ENCODE measurements at places on chromosomes 4 and X. TPM values are rescaled to one million over a fixed set of nuclear protein-coding genes. Genes with fewer than 3 reads are reported as not detected.

DNA sequence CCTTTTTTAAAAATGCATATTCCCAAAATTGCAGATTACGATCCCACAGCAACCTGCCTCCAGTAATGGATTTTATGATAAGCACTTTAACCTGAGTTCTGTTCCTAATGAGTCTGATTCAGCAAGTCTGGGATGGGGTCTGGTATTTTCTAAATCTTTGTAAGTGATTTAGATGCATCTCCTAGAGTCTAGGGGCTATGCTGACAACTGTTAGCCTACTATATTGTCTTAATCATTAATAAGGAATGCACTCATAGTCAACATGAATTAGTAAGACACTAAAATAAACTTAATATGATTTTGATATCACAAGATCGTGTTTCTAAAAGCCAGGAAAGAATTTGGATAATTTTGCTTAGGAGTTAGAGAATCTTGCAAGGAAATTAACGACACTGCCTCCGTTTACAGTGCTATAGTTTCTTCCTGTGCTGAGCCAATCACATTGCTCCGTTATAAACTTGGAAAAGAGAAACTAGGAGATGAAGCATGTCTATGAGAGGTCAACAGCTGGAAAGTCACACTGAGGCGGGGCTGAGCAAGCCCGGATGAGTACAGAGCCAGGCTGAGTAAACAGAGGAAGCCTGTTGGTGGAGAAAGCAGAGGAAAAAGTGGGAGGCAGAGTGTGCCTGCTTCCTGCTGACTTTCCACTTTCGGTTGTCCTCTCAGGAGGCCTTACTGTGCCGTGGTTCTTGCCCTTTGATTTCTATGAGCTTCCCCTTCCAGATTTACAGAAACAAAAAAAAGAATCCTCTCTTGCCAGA is 5.4 kb downstream of the SCARB2 start:
- H3K4me1 ChIP-seq: peaks cover 23% of the 10 kb centered on the region
- H3K27me3 ChIP-seq: no peaks in the 10 kb centered on the region
- DNase-seq: no peak
- no peaks in the 10 kb centered on the region for H3K36me3 ChIP-seq
- no peak overlapping the region for H3K4me3 ChIP-seq

DNA sequence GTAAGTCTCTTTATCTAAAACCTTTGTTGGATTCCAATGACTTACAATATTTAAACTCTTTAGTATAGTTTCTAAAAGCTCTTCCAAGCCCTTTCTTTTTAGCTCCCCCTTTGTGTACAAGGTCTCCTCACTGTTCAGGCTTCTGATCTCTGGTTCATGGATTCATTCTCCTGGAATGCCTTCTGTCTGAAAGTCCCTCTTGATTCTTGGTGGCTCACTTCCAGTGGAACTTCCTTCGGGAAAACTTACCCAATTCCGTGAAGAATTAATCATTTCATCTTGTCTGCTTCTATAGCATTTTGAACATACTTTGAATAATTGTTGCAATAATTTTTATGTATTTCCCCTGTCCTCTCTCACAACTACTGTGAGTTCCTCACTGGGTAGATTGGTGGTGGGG is 3.6 kb downstream of the ARHGAP24 start:
- no peak overlapping the region for H3K4me3 ChIP-seq
- no peak overlapping the region for H3K27ac ChIP-seq
- H3K27me3 ChIP-seq: peaks cover 33% of the 10 kb centered on the region
- H3K4me1 ChIP-seq: peaks cover 6% of the 10 kb centered on the region
- H3K36me3 ChIP-seq: no peaks in the 10 kb centered on the region
- DNase-seq: no peak

- no peaks in the 10 kb centered on the region for H3K36me3 ChIP-seq
- no peak for DNase-seq
- no peak overlapping the region for H3K27ac ChIP-seq
- no peak overlapping the region for H3K4me3 ChIP-seq
Measured at GRCh38 chr4:3387154-3387942, 54.4 kb upstream of the HGFAC start.

Gene HHIP
- not detected for total RNA-seq

GRCh38 chr4:123256901-123257300 is 139.7 kb upstream of the SPRY1 start:
- H3K4me1 ChIP-seq: peaks cover 19% of the 10 kb centered on the region
- no peak for DNase-seq
- no peaks in the 10 kb centered on the region for H3K36me3 ChIP-seq
- no peak overlapping the region for H3K27ac ChIP-seq

Gene ANAPC10
- 34.9 TPM for total RNA-seq

DNA sequence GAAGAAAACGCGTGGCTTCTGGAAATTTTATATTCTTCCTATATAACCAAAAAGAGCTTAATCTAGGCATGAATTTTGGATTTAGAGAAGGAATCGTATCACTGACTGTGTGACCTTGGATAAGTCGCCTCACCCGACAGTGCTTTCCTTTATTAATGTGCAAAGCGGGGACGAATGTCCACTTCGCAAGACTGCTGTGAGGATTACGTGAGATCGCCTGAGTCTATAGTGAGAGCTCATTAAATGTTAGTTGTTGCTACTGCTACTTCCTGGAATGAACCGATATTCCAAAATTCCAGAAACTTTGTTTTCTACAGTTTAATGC is 448 bp upstream of the TBC1D8B start:
- H3K36me3 ChIP-seq: no peaks in the 10 kb centered on the region
- no peak overlapping the region for H3K27ac ChIP-seq
- H3K4me1 ChIP-seq: no peaks in the 10 kb centered on the region
- peak overlapping the region; percentile 65 for H3K4me3 ChIP-seq
- peak; percentile 1 for DNase-seq
- H3K27me3 ChIP-seq: peaks cover 51% of the 10 kb centered on the region

DNA sequence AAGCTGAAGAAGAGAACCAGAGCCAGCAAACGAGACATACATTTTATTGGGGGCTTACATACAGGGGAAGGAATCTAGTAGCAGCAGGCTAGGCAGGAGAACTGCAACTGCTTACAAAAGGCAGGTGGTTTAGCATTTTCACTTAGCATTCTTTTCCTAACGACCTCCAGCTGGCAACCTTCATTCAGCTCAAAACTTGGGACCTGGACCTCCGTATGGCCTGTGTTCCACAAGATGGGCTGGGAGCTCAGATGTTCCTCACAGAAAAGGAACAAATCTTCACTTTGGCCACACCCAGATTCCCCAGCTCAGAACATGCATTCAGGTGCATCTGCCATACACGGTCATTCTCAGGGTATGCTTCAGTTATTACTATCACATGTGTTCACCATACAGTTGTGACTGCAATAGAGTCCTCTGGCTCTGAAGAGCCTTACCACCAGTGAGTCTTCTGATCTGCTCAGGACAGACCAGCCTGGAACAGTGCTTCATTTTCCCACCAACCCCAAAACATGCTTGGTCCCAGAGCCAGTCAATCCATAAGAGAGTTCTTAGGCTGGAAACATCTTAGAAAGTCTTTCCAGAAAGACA is 29.6 kb upstream of the AP1AR start:
- H3K36me3 ChIP-seq: no peaks in the 10 kb centered on the region
- H3K4me1 ChIP-seq: no peaks in the 10 kb centered on the region
- no peak overlapping the region for H3K4me3 ChIP-seq
- no peaks in the 10 kb centered on the region for H3K27me3 ChIP-seq

DNA sequence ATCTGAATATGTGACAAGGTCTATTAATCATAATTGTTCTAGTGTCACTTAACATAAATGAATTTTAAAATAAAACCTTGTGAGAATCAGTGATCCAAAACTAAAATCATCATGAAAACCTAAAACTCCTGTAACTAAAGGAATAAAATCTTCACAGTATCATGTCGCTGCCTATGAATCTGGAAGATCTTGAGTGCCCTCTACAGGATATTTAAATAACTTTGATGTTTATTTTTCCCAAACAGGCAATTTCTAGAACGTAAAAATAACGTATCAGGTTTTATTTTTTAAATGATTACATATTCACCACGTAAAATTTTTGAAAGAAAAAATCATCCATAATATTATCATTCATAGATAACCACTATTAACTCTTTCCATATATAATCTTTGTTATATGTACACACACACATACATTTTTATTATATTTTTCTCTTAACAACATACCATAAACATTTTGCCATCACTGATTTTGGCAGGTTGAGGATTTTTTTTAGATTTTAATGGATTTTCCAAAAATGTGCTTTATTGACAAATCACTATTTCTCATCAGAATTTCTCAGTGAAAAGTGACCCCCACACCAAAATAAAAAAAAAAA is 79.6 kb downstream of the COMMD8 start:
- H3K4me1 ChIP-seq: no peaks in the 10 kb centered on the region
- H3K36me3 ChIP-seq: no peaks in the 10 kb centered on the region
- H3K27me3 ChIP-seq: no peaks in the 10 kb centered on the region
- H3K27ac ChIP-seq: no peak overlapping the region
- peak; percentile 39 for DNase-seq
